ENCODE measurements at places on chromosomes 7 and 10.

- no peak for DNase-seq
These were observed 906.7 kb upstream of the CELF2 start for GRCh38 chr10:10110844-10111490.

- DNase-seq: no peak
These were observed 263.1 kb downstream of the ELFN1 start for GRCh38 chr7:1933066-1933750.

GRCh38 chr10:3293581-3294431 lies 121.2 kb upstream of the PITRM1 start:
- DNase-seq: no peak

DNA sequence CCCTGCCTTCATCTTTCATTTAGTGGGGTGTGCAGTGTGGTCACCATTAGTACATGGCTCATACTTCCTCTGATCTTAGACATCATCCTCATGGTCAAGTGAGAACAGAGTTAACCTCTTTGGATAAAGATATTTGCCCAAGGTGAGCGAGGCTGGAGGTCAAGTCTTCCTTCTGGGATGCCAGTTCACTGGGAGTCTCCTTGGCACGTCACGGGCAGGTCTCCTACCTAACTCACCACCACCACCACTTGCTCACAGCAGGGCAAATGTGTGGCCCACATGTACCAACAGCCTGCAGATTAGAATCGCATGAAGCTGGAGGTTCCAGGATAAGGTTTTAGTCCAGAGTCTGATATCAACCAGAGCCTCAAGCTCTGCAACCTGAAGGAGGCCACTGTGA lies 164.6 kb downstream of the USP6NL start:
- no peak for DNase-seq

DNA sequence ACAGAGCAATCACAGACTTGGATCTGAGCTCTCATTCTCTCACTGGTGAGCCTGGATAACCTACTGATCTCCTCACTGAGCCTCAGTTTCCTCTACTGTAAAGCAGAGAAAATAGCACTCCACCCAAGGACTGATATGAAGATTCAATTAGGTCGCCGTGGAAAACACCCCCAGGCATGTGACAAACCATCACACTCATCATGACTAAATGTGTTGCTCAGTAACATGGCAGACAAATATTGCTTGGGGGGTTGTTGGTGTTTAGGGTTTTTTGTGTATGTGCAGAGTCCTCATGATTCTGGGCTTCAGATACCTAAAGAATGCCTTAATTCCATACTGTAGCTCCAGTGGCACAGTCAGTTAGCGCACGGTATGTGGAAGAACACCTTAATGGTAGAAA lies 122.1 kb upstream of the TCF7L2 start:
- no peak for DNase-seq

DNA sequence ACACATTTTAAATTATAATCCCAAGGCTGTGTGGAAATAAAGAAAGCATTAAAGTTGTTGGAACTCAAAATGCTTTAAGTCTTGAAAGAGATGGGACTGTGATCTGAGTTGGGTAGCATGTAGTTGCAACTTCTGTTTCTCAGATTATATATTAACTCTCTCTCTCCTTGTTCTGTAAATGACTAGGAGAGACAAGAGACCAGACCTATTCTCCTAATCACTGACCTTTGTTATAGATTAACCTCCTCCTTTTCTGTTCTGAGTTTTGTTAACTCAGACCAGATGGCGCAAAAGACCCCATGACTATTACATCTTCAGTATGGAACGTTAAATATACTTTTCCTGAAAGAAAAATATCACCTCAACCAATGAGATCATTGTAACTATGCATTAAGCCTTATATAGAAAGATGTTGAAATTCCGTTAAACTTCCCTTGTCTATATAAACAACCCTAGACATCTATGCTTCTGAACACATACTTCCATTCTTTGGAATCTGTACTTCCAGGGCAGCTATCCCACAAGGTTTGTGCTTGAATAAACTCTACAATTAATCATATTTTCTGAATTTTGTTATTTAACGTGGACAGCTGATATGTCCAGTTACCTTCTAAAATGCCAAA lies 143.5 kb upstream of the TRIM24 start:
- DNase-seq: no peak

- no peak for DNase-seq
These were observed 68.4 kb downstream of the CREB3L2 start for GRCh38 chr7:137933270-137934017.

DNA sequence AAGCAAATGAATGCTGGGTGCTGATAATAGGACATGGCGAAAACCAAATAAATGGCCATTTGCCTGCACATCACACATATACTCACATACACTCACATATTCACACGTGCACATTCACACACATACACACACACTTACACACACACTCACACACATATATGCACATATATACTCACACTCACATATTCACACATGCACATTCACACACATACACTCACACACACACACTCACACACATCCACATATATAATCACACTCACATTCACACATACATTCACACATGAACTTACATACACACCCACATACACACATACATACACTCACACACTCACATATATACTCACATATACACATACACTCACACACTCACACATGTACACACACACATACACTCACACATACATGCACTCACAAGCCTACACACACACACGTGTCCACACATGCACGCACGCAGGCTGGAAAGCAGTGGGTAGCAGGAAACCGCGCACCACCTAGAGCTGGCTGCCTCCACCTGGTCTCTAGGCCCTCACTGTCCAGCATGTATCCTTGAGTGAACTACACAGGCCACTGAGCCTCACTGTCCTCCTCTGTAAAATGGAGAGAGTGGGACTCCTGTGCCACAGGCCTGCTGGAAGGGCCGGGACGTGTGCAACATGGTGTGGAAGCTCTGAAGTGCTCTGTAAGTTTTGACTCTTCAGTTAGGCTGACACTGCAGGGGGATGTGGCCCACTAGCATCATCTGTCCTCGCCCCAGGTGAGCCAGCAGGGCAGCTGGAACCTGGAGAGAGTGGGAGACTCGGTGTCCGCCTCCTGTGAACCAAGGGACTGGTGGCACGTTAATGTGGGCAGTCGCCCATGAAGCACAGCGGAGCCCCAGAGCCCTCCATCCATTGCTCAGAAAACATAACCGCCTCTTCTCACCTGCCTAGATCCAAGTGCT lies 14.9 kb downstream of the TMEM72 start:
- DNase-seq: no peak

GRCh38 chr10:128612195-128612594 lies 486.0 kb upstream of the MKI67 start:
- no peak for DNase-seq

DNA sequence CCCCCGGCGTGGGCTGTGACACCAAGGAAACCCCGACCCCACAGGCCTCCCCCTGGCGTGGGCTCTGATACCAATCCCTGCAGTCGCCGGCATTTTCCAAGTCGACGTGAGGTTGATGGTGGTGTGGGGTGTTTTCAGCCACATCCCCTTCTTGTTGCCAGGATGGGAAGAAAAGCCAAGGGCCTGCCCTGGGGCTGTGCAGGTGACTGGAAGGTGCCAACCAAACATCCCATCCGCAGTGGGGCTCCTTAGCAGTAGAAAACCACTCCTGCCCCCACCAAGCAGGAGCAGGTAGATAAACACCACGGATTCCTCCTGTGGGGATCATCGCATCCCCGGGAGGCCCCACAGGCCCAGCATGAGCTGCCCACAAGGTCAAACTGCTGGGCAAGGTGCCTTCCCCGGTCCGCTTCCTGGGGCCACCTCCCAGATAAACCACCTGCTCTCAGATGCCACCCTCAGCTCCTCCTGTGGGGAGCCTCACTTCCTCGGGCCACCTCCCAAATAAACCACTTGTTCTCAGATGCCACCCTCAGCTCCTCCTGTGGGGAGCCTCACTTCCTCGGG lies 88.5 kb upstream of the DIP2C start:
- DNase-seq: no peak
